SK-N-SH (cell line): ENCODE measurements at places on chromosomes 7 and 10.

DNA sequence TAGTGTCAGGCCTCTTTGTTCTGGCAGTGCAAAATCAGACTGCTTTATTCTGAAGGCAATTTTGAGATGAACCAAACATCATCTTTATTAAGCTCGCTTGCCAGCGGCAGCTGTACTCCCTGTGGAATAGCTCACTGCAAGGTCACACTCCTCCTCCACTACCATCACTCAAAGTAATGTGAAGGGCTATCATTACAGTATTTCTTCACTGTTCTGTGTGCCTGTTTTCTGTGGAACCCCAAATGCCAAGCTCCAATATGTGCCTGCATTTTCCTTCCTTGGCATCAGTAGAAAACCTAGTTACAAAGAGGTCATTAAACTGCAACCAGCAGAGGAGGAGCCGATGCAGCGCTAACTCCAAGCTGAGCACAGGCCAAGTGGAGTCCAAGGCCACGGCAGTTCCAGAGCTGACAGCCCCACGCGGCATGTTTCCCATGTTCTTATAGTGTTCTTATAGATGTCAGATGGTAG, 21.4 kb downstream of the BCCIP start:
- DNase-seq = no peak

DNA sequence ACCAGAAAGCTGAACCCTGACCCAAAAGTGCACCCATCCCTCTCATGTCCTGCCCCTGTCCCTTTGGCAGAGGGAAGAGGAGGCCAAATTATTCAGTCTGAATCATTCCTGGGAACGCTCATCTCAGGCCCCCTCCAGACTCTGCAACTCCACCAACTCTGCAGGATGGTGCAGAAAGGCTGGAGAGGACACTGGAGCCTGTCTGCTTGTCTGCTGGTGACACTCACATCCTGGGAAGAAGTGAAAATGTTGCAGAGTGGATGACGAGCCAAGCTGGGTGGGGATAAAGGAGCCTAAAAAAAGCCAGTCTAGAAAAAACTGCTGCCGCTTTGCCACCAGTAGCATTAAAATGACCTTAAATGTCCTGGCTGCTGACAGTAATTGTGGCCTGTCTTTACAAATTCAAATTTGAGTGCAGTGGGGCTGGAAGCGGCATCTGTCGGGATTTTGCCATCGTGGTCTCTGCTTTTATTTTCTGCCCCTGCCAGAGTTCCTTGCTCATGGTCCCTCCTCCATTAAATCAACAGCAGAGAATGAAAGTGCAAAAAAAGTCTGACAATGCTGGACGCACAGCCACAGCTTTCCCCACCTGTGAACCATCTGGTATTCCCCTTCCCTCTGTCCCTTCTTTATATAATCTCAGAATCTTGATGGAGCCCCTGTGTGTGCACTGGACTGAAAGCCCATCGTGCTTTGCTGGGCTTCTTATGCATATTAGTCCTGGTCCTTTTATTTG, 63.9 kb downstream of the STK17A start:
- DNase-seq = peak; percentile 57

DNA sequence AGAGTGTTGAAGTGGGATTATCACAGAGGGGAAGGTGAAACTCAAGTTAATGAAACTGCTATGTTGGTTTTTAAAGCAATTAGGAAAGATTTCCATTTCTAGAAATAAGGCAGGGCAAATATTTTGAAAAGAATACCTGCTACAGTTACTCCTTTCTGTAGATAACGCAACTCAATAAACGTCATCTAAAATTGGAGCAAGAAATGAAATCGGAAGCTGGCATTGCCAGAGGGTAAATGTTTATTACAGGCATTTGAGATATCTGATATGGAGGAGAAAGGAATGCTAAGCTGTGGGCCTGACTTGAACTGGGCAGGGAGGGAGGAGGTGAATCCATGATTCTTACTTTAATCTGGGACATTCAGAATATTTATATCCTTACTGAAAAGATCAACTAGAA, 217.0 kb upstream of the ADARB2 start:
- DNase-seq = no peak

GRCh38 chr10:93208717-93209464, 135.2 kb downstream of the CYP26A1 start:
- no peak for DNase-seq

- DNase-seq = no peak
Measured at GRCh38 chr10:23031318-23031717, 64.1 kb upstream of the MSRB2 start.

GRCh38 chr10:10293481-10293951, 724.2 kb upstream of the CELF2 start:
- no peak for DNase-seq

DNA sequence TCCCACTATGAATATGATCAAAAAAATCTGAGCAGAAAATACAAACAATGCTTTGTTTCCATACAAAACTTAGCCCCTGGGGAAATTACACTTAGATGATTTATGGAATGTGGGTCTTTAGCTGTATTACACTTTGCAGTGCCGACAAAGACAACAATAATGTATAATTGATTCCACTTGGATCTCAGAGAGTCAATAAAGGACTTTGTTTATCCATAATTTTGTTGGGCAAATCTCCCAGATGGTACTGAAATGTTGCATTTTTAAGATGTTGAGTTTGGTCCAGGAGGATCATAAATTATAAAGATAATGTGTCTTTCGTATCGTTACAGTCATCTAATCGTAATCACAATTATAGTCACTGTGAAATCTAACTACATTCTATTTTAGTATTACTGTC, 66.9 kb upstream of the DOCK1 start:
- no peak for DNase-seq

DNA sequence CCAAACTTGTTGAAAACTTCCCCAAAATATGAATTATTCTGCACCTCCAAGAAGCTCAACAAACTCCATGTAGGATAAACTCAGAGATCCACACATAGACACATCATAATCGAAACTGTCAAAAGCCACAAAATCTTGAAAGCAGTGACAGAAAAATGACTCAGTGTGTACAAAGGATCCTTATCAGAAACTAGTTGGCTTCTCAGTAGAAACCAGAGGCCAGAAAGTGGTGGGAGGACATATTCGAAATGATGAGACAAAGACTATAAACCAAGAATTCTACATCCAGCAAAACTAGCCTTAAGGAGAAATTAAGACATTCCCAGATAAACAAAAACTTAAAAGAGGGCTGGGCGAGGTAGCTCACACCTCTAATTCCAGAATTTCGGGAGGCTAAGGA, 38.5 kb downstream of the MCMBP start:
- no peak for DNase-seq

DNA sequence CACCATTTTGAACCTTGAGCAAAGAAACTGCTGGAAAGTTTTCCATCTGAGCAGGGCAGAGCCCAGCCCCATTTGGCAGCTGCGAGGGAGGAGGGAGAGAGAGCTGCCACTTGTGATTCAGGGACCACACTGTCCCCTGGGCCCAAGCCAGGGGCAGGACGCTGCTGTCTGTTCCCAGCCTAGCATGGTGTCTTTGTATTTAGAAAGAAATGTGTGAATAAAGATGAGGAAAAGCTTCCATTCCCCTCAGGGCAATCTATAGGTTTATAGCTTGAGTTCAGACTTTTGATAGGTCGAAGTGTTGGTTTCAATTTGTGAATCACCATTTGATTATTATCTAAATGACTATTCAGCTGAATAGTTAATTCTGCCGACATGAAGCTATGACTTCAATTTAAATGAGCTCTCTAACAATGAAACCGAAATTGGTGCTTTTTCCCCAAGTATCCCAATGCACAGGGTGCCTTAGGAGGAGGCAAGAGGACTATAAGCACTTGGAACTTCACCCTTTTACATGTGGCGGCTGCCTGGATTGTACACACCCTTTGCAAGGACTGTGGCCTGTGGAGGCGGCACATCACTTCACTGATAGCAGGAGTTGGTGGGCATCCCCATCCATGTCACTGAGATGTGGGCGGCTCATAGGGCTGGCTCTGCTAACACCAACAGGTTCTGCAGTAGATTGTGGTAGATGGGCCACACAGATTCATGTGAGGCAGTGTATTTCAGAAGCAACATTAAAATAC, 223.5 kb downstream of the CCDC3 start:
- no peak for DNase-seq

DNA sequence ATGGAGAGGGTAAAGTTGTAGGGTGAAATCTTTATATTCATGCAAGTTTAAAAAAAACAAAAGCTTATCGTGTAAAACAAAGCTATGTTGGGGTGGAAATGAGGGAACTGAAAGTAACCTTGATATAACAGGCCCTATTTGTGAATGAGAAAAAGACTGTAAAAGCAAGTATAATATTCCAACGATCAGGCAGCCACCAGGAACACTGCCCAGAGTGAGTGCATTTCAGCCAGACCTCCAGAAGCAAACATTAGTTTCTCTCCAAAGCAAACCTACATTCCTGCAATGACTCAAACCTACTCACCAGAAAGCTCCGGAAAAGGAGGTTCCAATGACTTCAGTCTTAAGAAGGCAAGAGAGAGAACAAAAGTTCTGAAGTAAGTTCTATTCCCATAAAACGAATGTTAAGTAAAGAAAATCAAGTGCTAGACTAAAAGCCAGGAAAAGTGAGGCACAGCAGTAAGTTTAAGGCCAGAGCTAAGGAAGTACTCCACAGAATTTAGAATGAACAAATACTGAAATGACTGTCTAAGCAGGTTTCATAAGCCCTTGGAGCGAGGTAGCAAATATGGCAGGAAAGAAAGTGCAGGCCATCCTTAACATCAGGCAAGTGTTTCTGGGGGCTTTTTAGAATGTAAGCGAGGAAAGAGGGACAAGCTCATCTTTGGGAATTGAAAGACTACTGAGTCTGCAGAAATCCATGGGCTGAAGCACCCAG, 493.1 kb downstream of the XPNPEP1 start:
- DNase-seq = no peak

DNA sequence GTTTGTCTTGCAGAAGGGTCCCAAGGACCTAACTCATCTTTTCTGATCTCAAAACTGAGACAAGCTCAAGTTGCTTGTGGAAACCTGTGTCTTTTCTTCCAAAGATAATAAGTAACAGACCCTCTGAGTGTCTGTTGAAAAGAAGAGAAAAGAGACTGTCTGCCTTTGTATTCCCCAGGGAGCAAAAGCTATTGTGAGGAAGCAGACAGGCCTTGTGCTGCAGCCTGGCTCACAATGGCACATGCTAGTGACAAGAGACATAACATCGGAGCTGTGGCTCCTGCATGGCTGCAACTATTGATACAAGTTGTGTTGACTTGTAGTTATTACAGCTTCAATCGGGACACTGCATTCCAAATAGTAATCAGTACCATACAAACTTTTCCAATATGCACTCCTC, 202.9 kb downstream of the DKK1 start:
- DNase-seq = no peak

DNA sequence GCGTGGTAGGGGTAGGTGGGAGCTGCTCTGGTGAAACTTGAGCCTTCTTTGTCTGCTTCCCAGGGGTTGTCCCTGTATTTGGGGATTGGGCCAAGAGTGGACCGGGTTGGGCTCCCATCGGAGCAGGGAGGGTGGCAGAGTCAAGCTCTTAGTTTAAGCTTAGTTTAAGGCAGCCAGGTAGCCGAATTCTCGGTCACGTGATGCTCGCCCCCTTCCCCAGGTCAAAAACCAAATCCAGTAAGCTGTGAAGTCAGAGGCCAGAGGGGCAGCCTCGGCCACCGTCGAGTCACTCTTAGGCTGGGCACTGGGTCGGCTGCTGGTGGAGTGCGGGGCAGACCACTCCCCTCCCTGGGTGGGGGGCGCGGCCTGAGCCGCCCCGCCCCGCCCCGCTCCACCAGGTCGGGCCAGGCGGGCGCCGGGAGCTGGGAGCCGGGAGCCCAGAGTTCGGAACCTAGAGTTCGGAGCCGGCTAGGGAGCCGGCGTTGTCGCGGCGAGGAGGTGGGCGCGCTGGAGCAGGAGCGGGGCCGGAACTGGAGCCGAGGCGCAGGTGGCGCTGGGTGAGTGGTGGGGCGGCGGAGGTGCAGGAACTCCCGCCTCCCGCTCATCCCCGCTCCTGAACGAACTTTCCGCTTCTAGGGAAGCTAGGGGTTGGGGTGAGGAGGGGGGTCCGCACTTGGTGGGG, 2.8 kb upstream of the LZTS2 start:
- DNase-seq = peak; percentile 85

GRCh38 chr7:140316165-140316661, 82.1 kb downstream of the SLC37A3 start:
- DNase-seq = no peak

- peak; percentile 71 for DNase-seq
Measured at GRCh38 chr10:100655760-100656421, 89.5 kb upstream of the PAX2 start.

DNA sequence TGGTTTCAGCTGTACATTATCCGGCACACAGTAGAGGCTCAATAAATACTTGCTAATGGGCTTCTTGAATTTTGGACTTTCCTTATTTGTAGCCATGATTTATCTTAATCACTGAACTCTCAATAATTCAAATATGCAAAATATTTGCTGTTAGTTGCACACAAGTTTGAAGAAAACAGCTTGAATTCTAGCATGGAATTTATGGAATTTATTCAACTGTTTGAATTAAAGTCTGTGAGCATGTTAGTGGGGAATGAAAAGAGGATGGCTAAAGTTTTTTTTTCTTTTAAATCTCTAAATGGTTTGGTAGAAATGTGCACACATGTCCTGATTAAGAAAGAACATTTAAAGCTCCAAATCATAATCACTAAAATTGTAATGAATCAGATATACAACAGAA, 42.5 kb downstream of the SIRT1 start:
- no peak for DNase-seq

GRCh38 chr7:144787127-144787526, 48.7 kb downstream of the TPK1 start:
- no peak for DNase-seq

DNA sequence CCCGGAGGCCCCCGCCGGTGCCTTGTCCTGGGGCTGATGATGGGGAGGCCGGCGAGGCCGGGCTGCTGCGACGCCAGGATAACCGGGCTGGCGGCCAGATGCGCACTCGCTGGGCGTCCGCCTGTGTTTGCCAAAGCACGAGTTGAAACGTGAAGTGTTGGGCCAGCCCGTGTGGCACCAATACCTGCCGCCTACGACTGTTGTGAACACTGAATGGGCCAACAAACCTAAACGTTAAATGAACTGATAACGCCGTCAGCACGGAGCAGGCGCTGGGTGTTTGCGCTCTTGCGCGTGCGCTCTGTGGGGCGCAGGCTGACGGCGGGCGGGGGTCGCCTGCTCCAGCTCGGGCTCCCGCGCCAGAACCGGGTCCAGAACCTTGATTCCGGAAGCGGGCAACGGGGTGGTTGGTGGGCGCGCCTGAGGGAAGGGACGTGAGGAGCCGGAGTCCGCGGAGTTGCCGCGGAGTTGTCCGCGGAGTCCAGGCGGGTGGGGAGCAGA, 658 bp downstream of the CYP2E1 start:
- DNase-seq = no peak

- no peak for DNase-seq
Measured at GRCh38 chr7:33233659-33234058, 104.3 kb downstream of the BBS9 start.

- DNase-seq = no peak
Measured at GRCh38 chr7:102264367-102264891, 22.2 kb upstream of the SH2B2 start.

DNA sequence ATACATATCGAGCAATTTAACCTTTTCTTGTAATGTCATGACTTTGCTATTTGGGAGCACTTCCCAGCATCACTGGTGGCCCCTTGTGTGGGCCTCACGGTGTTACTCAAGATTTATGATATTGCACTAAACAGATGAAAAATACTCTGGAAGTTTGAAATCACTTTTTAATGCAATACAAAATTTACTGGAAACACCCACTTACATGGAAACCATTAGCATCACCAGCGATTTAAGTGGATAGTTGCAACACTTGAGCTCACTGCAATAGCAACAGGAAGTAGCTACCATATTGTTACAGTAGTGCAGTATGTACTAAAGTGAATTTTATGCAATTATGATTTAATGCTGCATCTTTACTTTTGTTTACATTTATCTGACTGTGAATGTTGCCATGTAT, 184.4 kb downstream of the MDFIC start:
- DNase-seq = no peak

- no peak for DNase-seq
Measured at GRCh38 chr7:55132890-55133551, 114.2 kb downstream of the EGFR start.
